ENCODE measurements at places on chromosomes 12 and 14. TPM values are rescaled to one million over a fixed set of nuclear protein-coding genes. Genes with fewer than 3 reads are reported as not detected.

The GPR33 gene
- polyA plus RNA-seq, result not detected

- DNase-seq, result no peak
These were observed 126.7 kb upstream of the HIF1A start for GRCh38 chr14:61568572-61569011.

The TAS2R43 gene
- polyA plus RNA-seq, result not detected

GRCh38 chr12:71504476-71504875 is 64.9 kb downstream of the LGR5 start:
- no peak for DNase-seq

The CABP1 gene
- polyA plus RNA-seq, result not detected

DNA sequence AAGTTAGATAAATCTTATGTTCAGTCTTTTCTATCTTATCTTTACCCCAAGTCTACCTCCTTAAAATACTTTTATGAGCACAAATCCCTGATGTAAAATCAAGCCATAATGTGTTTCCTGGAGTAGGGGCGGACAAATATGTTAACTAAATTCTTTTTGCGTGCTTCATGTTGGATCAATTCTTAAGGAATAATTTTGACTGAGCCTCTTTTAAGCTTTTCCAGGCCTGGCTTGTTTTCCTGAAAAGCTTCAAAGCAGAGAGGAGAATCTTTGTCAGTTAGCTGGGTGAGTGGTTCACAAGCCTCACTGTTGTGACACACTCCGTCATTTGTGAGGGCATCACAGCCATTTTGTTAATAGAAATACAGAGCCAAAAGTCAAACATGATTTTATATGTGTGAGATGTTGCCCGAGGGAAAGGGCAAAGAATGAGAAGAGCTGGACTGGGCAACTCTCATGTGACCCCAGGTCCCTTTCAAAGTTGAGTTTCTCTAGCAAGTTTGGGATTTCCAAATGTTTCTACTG is 468.9 kb downstream of the RGS6 start:
- no peak for DNase-seq

DNA sequence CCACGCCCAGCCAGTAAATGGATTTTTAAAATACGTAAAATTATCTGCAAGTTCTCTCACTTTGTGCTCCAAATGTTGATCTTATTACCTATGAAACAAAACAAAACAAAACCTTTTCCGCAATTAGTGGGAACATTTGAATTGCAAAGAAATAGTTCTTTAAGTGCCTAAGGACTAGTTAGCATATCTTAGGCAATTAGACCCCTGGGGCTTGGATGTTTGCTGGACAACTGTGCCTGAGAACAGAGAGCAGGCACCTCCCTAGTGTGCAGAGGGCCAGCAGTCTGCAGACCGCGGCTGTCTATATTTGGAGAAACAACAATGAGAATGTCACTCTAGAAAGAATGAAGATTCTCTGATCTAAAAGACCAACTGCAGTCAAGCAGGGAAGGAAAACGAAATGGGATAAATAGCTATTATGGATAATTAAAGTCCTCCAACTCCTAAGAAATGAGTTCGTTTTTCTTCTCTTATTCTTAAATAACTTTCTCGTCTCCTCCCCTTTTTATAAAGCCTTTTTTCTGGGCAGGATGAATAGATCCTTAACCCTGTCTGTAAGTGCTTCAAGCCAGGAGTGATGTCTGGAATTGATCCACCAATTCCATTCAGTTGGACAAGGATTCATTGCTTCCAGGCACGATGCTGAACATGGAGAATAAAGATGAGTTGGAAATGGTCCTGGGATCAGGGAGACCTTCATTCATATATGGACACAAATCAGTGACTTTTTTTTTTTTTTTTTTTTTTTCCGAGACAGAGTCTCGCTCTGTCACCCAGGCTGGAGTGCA is 16.2 kb downstream of the SLC17A8 start:
- no peak for DNase-seq

- DNase-seq, result no peak
These were observed 81.6 kb downstream of the IPO8 start for GRCh38 chr12:30614031-30614430.

DNA sequence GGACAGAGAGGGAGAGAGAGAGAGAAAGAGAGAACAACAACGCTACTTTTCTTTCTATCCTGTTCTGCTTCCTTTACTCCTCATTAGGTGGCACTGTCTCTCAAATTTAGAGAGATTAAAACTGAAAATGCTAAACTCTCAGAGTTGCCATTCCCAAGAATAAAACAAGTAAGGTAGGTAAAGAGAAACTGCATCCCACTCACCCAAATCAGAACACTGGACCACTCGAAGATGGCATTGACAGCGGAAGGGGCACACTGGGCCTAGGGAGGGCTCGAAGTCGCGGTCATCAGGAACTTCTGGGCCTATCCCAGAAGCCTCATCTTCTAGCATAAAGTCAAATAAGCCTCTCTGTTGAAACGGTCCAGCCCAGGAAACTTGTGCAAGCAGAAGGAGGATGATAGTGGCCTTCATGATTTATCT is 4.5 kb downstream of the DCN start:
- no peak for DNase-seq

DNA sequence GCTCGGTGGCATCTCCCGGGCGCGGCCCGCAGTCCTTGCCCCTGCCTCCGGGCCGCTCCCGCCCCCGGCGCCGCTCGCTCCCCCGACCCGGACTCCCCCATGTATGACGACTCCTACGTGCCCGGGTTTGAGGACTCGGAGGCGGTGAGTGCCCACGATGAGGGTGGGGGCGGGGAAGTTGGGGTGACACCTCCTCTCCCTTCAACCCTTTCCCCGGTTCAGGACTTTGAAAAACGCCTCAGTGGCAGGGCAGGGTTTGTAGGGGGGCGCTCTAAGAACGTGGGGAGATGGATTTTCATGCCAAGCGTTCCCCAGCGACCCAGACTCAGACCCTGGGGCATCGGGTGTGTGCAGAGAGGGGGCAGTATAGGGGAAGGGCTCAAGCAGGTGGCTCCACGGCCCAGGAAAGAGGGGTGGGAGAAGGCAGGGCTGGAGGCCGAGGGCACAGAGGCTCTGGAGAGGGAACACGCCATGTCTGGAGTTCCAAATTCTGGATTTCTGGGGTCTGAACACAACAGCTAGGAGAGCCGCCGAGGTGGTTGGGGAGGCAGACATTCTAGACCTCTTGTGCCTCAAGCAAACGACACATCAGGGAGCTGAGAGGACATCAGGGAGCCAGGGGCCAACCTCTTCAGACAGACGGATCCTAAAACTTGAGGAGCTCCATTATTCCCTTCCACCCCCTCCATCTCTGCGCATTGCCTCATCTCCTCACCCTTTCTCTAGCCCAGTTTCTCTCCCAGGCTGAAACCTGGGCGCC is 715 bp downstream of the CACNB3 start:
- DNase-seq, result no peak

The INHBE gene
- 23.1 TPM for polyA plus RNA-seq

The NUMB gene
- polyA plus RNA-seq, result 102 TPM

The DLGAP5 gene
- 18.3 TPM for polyA plus RNA-seq

The TGFB3 gene
- polyA plus RNA-seq, result 6.7 TPM

The CCDC85C gene
- polyA plus RNA-seq, result 11.8 TPM

GRCh38 chr12:32466986-32467711 is 67.8 kb downstream of the FGD4 start:
- DNase-seq, result no peak

The ZNF219 gene
- polyA plus RNA-seq, result 12.2 TPM

The CKAP4 gene
- 337 TPM for polyA plus RNA-seq

DNA sequence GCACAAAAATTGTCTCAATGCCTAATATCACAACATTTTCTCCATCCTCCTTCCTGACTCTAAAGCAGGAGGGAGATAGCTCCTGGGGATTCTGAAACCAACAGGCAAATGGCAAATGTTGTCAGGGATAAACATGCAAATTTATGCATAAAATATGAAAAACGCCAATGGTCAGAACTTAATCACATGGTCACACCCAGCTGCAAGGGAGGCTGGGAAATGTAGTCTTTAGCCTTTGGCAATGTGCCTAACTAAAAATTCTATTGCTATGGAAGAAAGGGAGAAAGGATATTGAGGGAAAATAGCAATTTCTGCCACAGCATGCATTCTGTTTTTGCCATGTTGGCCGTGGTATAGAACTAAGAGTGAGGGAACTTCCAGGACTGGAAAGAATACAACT is 11.7 kb upstream of the OASL start:
- no peak for DNase-seq

DNA sequence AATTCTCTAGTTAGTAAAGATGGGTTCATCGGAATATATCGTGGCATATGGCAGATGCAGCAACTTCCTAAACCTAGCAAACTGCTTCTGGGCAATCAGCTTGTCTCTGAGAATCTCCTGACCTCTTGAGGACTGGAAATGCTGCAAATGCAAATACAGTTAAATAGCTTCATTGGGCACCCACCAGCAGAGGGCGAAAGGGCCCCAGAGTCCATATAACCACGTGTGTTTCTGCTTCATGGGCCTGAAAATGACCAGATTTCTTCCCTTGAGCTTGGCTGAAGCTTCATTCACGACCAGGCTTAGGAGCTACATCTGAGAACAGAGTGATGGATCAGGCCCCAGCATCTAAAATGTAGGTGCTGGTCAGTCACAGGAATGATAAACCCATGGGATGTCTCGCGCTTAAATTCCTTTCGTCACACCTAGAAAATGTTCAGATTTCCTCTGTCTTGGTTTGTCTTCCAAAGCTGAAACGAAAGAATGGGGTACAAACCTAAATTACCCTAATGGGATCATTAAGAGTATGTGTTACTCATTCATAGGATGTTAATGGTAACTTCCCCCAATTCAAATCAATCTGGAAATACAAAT is 1482.5 kb upstream of the TMEM132C start:
- no peak for DNase-seq

The GLIPR1L2 gene
- polyA plus RNA-seq, result 0.21 TPM

DNA sequence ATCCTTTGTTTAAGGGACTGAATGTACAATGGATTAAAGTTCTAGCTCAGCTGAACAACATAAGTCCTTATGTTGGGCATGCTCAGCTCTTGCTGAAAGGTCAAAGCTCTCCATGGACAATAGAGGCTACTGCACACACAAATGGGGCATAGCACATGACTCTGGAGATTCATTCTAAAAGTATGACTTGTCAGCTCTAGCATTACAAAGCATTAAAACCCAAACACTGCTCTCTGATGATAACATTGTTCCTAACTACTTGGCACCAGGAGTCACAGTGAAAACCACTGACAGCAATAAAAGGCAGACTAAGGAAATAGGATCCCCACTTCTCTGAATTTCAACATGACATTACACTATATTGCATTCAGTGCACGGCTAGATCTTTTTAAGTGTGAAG is 21.9 kb upstream of the FSCB start:
- DNase-seq, result no peak

GRCh38 chr12:91361864-91362263 is 179.2 kb upstream of the DCN start:
- DNase-seq, result no peak

GRCh38 chr14:70893062-70893845 is 14.0 kb upstream of the PCNX1 start:
- no peak for DNase-seq

- no peak for DNase-seq
These were observed 1059.8 kb downstream of the TMEM121 start for GRCh38 chr14:106586098-106586704.

GRCh38 chr12:6817098-6817497 is 4.5 kb upstream of the GPR162 start:
- no peak for DNase-seq

- no peak for DNase-seq
These were observed 113.3 kb upstream of the FSCB start for GRCh38 chr14:44620121-44621019.

DNA sequence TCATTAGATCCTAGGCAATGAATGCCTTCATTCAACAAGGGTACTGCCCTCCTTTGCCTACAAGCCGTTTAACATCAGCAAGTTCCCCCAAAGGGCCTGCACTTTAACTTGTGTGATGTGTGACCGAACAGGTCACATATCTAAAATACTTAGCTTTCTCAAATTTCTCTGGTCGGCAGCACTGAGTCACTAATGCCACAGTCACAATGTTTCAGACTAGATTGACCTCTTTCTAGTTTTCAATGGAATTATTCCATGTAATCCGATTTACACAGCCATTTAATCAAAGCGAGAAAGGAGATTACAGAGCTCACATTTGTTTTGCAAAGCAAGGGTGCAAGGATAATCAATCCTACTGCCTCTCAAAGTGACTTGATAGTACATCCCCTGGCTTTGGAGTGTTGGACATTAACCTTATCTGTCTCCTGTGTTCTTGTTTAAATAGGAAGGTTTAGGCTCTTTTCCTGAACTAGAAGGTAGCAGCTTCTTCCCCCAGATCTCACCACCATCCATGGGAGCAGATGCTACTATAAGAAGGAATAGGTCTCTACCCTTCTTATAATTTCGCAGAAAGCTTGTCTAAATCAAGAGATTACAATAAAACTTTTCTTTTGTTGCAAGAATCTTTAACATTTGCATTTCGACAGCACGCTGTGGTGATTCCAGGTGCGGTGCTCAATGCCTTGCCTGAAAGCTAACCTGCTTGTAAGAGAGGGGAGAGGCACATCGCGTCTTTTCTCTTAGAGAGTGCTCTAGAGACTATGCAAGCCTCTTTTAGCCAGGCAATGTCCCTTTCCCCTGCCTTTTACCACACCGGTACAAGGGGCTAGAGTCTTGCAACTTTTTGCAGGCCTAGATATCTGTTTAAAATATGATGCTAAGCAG is 1.8 kb downstream of the KITLG start:
- no peak for DNase-seq

DNA sequence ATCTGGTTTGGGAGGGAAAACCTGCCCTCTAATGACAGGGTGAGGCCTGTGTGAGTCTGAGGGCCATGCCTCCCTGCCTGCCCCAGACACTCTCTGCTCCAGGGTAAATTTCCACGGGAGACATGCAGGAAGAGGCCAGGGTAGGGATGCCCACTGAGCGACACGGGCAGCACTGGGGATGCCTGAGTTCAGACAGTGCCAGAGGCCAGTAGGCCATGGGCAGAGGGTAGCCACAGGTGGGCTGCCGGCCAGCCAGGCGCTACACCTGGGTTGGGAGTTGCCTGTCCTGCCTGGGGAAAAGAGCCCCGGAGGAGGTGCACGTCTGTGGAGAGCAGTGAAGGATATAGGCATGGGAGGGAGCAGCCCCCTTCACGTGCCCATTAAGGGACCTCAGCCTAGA is 3.6 kb downstream of the SERPINA12 start:
- no peak for DNase-seq

The MYF6 gene
- 0.06 TPM for polyA plus RNA-seq

The RASSF8 gene
- polyA plus RNA-seq, result 35.8 TPM

DNA sequence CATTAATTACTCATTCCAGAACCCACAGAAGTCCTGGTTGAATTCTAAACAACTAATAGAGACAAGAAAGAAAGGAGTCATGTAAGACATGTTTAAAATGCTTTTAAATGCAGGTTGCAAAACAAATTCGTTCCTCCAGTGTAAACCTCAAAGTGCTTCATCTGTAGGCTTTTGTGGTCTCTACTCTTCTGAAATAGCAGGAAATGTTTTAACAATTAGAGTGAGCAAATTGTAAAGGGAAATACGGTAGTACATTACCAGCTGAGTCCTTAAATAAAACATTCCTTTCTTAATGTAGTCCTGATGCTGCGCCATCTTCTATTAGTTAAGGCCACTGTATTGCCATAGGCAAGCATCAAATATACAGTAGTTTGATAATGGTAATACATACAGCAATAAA is 1934.2 kb upstream of the SEL1L start:
- peak; percentile 56 for DNase-seq
